GM04503 (cell line): ENCODE measurements at places on chromosomes 3 and 15.

DNA sequence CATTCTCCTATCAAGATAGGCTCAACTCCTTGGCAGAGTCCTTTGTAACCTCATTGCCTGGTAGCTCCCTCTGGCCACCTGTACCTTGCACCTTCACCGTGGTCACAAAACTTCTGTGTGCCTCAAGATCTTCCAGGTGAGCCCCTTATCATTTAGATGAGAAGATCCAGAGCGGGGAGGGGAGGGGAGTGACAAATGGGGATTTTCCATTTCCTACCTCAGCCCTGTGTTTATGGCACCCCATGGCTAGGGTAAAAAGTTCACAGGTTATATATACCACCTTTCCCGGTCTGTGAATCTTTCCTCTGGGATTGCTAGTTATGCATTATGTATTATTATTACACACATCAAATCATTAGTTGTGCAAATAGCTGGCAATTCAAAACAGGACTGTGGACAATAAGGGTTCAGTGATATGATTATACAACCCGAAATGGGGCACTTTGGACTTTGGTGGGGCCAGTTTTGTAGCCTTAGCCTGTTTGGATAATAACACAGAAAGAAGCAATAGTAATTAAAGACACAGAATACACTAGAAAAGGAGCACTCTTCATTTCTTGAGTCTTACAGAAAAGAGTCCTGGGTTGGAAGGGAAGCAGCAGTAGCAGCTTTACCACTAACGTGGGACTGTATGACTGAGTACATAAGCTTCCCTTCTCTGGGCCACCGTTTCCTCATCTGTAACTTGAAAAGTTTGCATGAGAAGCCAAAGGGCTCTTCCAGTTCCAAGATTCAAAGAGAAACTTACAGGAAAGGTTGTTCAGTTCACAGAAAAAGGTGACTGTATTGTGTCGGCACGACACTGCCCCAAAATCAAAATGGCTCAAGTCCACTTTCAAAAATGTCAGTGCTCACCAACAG, 7.1 kb downstream of the TLE3 start:
- no peak for DNase-seq

DNA sequence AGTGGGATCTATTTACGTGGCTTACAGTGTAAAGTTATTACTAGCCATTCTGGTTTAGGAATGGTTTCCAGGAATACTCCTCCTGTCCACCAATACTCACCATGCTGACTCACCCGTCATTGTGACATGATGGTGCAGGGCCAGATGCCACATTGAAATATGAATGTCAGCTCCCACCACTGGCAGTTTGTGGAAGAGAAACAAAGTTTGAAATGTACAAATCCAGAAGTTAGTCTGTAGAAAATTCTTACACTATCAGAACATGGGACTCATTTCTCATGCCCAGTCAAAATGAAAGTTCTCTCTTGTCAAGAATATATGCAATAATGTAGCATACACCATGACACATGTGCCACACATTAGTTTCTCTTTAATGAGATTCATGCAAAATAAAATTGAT, 14.4 kb upstream of the TSPAN3 start:
- no peak for DNase-seq

GRCh38 chr15:74955796-74956647, 550 bp downstream of the RPP25 start:
- no peak for DNase-seq

DNA sequence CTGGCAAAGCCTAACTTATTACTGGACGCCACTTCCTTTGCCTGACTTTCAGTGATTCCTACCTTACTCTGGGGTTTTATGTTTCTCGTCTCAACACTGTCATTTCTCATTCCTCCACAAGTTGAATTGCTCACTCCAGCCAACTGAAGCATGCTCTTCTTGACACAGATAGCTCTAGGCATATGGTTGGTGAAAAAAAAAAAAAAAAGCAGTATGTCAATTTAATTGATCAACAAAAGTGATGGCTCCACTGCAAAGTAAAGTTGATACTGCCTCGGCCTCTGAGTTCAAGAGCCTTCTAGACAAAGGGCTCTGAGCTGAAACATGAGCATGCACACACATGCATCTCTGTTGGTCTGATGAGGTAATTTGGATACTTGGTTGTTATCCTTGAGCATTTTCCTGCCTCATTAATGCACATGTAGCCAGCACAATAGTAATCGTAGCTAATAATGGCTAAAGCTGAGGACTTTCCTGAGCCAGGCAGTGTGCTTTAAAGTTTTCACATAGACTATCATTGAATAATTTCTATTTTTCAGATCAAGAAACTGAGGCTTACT, 21.4 kb upstream of the UBE2Q2 start:
- DNase-seq, result no peak

DNA sequence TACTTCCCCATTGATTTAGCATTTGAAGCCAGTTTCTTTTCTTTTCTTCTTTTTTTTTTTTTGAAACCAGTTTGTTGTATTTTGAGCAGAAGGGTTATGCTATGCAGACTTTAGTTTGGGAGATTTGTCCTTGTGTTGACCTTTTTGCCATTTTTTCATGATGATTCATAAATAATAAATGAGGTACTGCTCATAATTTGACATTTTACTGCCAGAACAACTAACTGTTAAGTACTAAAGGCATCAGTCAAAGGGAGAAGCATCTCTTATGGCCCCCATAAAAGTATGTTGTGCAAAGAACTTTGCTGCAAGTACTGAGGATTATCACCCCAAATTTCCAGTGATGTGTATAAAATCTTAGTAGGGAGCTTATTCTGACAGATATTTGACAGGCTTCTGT, 1.7 kb upstream of the GPR87 start:
- DNase-seq, result no peak

DNA sequence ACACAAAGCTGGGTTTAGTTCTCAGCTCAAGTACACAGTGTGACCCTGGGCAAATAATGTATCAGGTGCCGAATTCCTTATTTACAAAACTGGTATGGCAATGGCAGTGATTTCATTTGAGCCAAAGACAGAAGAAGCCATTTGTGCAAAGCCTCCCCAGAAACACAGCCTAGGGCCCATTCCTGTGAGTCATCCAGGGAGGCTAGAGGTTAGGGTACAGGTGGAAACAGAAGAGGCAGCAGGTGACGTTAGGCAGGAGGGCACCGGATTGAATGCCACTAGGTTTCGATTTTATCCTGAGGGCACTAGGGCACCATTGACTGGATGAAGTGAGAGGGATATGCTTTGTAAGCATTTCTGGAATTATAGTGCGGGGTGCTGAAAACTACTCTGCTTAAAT, 766.9 kb upstream of the NR2F2 start:
- DNase-seq, result no peak

GRCh38 chr3:31979001-31979697, 1.9 kb downstream of the OSBPL10 start:
- no peak for DNase-seq

- no peak for DNase-seq
Observed at GRCh38 chr3:51024765-51025632, 350.3 kb downstream of the DOCK3 start.

GRCh38 chr15:89462198-89462912, 34.0 kb downstream of the RHCG start:
- DNase-seq, result no peak

DNA sequence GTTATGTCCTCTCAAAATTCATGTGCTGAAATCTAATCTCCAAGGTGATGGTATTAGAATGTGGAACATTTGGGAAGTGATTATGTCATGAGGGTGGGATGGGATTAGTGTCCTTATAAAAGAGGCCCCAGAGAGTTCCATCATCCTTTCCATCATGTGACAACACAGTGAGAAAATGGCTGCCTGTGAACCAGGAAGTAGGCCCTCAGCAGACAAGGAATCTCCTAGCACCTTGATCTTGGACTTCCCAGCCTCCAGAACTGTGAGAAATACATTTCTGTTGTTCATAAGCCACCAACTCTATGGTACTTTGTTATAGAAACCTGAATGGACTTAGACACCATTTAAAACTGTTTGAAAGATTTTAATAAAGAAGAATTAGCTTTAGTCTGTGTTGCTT, 20.8 kb downstream of the SUCNR1 start:
- no peak for DNase-seq

- no peak for DNase-seq
Observed at GRCh38 chr15:60017538-60018520, 13.7 kb downstream of the FOXB1 start.

GRCh38 chr15:27222479-27222878, 251.5 kb downstream of the GABRG3 start:
- peak; percentile 26 for DNase-seq

GRCh38 chr3:29646043-29646442, 365.2 kb downstream of the RBMS3 start:
- DNase-seq, result no peak

GRCh38 chr3:54356261-54357045, 234.1 kb downstream of the CACNA2D3 start:
- DNase-seq, result no peak

GRCh38 chr15:43511012-43511885, 6.2 kb upstream of the MAP1A start:
- no peak for DNase-seq

GRCh38 chr15:100944244-100944895, 25.2 kb downstream of the LRRK1 start:
- no peak for DNase-seq
